ENCODE measurements at places on chromosomes 11 and 22. TPM values are rescaled to one million over a fixed set of nuclear protein-coding genes. Genes with fewer than 3 reads are reported as not detected.

The MEI1 gene
- total RNA-seq = 6.7 TPM

The ELFN2 gene
- 0.60 TPM for total RNA-seq

The SPI1 gene
- not detected for total RNA-seq

The KCNJ1 gene
- not detected for total RNA-seq
